HFFc6 (cell line): ENCODE measurements at places on chromosomes 7 and 10.

DNA sequence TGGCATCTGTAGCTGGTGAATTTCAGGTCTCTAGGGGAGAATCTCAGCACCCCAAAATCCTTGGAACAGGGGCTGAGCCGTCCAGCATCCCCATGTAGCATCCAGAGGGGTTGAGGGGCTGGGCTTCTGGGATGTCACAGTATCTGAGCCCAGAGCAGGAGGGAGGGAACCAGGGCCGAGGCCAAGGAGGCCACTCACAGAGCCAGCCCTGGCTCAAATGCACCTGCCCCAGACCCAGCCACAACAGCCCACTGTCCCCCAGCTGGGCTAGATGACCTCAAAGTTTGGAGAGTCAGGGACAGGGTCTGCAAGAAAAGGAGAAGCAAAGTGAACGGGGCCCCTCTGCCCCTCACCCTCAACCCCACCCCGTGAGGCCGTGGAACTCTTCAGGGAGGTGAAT lies 22.3 kb downstream of the VSIR start:
- H3K4me1 ChIP-seq, result peaks cover 7% of the 10 kb centered on the region
- H3K27ac ChIP-seq, result no peak overlapping the region
- peaks cover under 1% of the 10 kb centered on the region; the same call in 1 of the 2 replicates for H3K36me3 ChIP-seq
- no peak overlapping the region for H3K4me3 ChIP-seq
- H3K27me3 ChIP-seq, result peaks cover 3% of the 10 kb centered on the region

GRCh38 chr7:78691584-78691983 lies 761.9 kb downstream of the MAGI2 start:
- no peak for DNase-seq
- H3K27ac ChIP-seq, result no peak overlapping the region
- no peaks in the 10 kb centered on the region for H3K36me3 ChIP-seq

GRCh38 chr10:123681285-123681684 lies 15.1 kb downstream of the GPR26 start:
- peaks cover 12% of the 10 kb centered on the region for H3K27me3 ChIP-seq
- no peak overlapping the region for H3K4me3 ChIP-seq
- no peak for DNase-seq
- no peaks in the 10 kb centered on the region for H3K4me1 ChIP-seq

- peaks cover 21% of the 10 kb centered on the region for H3K36me3 ChIP-seq
- DNase-seq, result peak; percentile 34
- H3K4me1 ChIP-seq, result peaks cover 40% of the 10 kb centered on the region
- H3K27ac ChIP-seq, result peak overlapping the region; percentile 98
- H3K4me3 ChIP-seq, result peak overlapping the region; percentile 97
- H3K27me3 ChIP-seq, result no peaks in the 10 kb centered on the region
Measured at GRCh38 chr7:43905209-43905946, 1.0 kb downstream of the URGCP start.

- no peak overlapping the region for H3K27ac ChIP-seq
- no peaks in the 10 kb centered on the region for H3K4me1 ChIP-seq
- H3K27me3 ChIP-seq, result peaks cover 1% of the 10 kb centered on the region; the same call in 1 of the 2 replicates
- H3K4me3 ChIP-seq, result no peak overlapping the region
- no peak for DNase-seq
- H3K36me3 ChIP-seq, result no peaks in the 10 kb centered on the region
Measured at GRCh38 chr7:131218727-131219128, 108.9 kb upstream of the MKLN1 start.

- H3K4me1 ChIP-seq, result peaks cover 18% of the 10 kb centered on the region
- H3K27me3 ChIP-seq, result no peaks in the 10 kb centered on the region
- H3K4me3 ChIP-seq, result no peak overlapping the region
- H3K27ac ChIP-seq, result no peak overlapping the region
Measured at GRCh38 chr10:4397337-4397736, 428.7 kb upstream of the AKR1E2 start.

GRCh38 chr10:101272229-101272868 lies 43.1 kb upstream of the LBX1 start:
- H3K36me3 ChIP-seq, result no peaks in the 10 kb centered on the region
- peaks cover 39% of the 10 kb centered on the region for H3K27me3 ChIP-seq
- peak; percentile 63 for DNase-seq
- H3K27ac ChIP-seq, result no peak overlapping the region; the same call in 1 of the 2 replicates
- H3K4me1 ChIP-seq, result peaks cover 21% of the 10 kb centered on the region

- H3K27me3 ChIP-seq, result peaks cover 22% of the 10 kb centered on the region
- H3K27ac ChIP-seq, result no peak overlapping the region
- no peak for DNase-seq
- no peak overlapping the region for H3K4me3 ChIP-seq
- no peaks in the 10 kb centered on the region for H3K36me3 ChIP-seq
Measured at GRCh38 chr7:108598153-108598552, 28.5 kb downstream of the DNAJB9 start.

- H3K27me3 ChIP-seq, result peaks cover 20% of the 10 kb centered on the region
- no peaks in the 10 kb centered on the region for H3K4me1 ChIP-seq
- H3K4me3 ChIP-seq, result no peak overlapping the region
- H3K36me3 ChIP-seq, result no peaks in the 10 kb centered on the region
- no peak overlapping the region for H3K27ac ChIP-seq
- no peak for DNase-seq
Measured at GRCh38 chr10:92729886-92730285, 40.1 kb downstream of the HHEX start.

- DNase-seq, result peak; percentile 42
- no peaks in the 10 kb centered on the region for H3K36me3 ChIP-seq
- peak overlapping the region; percentile 93 for H3K27ac ChIP-seq
- H3K4me3 ChIP-seq, result no peak overlapping the region; the same call in 1 of the 2 replicates
- H3K27me3 ChIP-seq, result peaks cover 4% of the 10 kb centered on the region; the same call in 1 of the 2 replicates
Measured at GRCh38 chr10:124745673-124746072, 1.5 kb upstream of the FAM53B start.

GRCh38 chr7:81361769-81362312 lies 408.0 kb downstream of the HGF start:
- no peak for DNase-seq
- peaks cover 10% of the 10 kb centered on the region for H3K4me1 ChIP-seq
- H3K36me3 ChIP-seq, result no peaks in the 10 kb centered on the region
- no peak overlapping the region for H3K27ac ChIP-seq
- no peak overlapping the region for H3K4me3 ChIP-seq

DNA sequence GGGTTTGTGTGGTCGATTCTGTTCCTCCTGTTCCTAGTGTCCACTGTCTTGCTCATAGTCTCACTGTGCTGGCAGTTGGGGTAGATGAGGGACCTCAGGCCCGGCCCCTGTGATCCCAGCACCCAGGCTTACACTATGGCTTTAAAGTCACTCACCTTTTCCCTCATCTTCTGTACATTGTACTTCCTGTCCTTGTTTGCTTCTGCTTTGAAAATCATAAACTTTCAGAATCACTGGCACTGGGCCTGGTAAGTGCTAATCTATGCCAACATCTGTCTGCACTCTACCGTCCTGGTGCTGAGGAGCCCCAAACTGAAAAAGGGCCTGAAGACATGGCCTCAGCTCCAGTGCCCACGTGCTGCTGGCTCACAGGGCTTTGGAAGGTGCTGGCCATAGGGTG lies 5.7 kb upstream of the TAS2R60 start:
- no peaks in the 10 kb centered on the region for H3K36me3 ChIP-seq
- no peak overlapping the region for H3K27ac ChIP-seq
- DNase-seq, result no peak
- peaks cover 1% of the 10 kb centered on the region for H3K27me3 ChIP-seq
- H3K4me3 ChIP-seq, result no peak overlapping the region

- no peaks in the 10 kb centered on the region for H3K4me1 ChIP-seq
- DNase-seq, result no peak
- peaks cover 13% of the 10 kb centered on the region for H3K27me3 ChIP-seq
- H3K27ac ChIP-seq, result no peak overlapping the region
- no peaks in the 10 kb centered on the region; the same call in 1 of the 2 replicates for H3K36me3 ChIP-seq
Measured at GRCh38 chr7:34902182-34902581, 135.1 kb downstream of the DPY19L1 start.

- no peak overlapping the region for H3K4me3 ChIP-seq
- no peak for DNase-seq
- peaks cover 17% of the 10 kb centered on the region; the same call in 1 of the 2 replicates for H3K36me3 ChIP-seq
Measured at GRCh38 chr7:84219310-84219709, 24.7 kb upstream of the SEMA3A start.

DNA sequence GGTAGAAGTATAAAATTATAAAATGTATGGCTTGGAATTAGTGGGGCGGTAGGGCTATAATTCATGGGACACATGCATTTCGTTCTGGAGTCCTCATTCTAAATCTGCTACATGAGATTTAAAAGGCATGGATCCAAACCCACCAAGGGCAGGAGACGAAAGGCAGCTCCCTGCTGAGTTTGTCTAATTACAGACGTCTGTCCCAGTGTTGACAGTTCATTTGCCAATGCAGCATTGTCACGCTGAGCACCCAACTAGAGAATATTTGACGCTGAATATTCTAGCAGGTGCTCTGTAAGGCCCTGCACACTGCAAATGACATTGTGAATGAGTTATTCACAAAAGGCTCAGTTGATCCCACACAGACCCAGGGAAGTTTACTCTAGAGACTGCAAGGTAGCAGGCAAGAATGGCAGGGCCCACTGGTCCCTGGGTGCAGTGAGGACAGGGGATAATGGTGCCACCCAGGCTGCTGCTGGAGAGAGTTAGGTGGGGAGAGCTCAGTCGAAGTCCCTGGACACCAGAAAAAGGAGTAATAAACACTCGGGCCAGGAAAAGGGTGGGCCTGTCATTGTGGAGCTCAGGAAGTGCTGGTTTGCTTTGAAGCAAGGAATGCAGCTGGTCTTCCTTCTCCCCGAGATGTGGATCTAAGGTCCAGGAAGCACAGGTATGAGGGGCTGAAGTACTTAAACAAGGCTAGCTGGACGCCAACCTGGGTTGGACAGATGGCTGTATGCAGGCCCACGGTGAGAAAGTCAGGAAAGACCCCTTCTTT lies 75.0 kb upstream of the JCAD start:
- no peak overlapping the region for H3K27ac ChIP-seq
- H3K4me3 ChIP-seq, result no peak overlapping the region
- peaks cover 17% of the 10 kb centered on the region for H3K27me3 ChIP-seq
- no peak for DNase-seq

GRCh38 chr10:78960316-78960800 lies 108.4 kb upstream of the ZMIZ1 start:
- no peak overlapping the region for H3K4me3 ChIP-seq
- peaks cover 4% of the 10 kb centered on the region for H3K27me3 ChIP-seq
- peak; percentile 88 for DNase-seq
- H3K27ac ChIP-seq, result 0 out of 2 replicates have a peak overlapping the region, but pooled peaks have one; percentile 10
- H3K4me1 ChIP-seq, result peaks cover 43% of the 10 kb centered on the region
